ENCODE measurements at places on chromosomes 5 and 9.

GRCh38 chr5:126744836-126745235 lies 32.1 kb upstream of the LMNB1 start:
- no peak for DNase-seq

- DNase-seq = no peak
Measured at GRCh38 chr5:175750511-175750931, 92.7 kb downstream of the HRH2 start.

DNA sequence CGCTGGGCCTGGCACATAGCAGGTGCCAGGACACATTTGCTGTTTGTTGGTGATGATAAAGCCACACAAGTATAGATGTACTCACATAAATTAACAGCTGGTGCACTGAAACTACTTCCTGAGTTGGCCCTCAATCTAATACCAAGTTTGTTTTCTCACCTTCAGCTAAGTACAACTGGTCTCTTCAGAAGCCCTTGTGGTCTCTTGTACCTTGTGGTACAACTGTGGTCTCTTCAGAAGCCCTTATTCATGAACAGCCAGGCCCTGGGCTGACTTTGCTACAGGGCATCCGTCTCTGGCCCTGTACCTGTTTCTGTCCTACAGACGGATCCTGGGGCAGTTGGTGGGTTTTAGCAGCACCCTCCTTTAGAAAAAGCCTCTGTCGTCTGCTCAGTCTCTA lies 81.5 kb downstream of the DAB2IP start:
- DNase-seq = no peak

DNA sequence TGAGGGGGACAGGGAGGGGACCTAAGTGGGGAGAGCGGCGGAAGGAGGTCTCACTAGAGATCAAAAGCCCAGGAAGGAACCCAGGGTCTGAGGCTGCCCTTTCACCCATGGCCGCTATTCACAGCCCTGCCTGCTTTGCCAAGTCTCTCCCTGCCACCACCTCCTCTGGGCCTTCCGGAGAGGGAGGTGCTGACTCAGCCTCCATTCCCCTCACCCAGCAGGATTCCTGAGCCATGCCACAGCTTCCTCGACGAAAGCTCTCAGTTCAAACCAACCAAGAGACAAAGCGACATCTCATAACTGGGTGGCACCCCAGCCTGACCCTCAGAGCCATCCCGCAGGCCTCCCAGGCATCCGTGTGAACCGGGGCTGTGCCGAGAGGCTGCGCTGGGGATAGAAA lies 36.7 kb downstream of the PAX5 start:
- no peak for DNase-seq

DNA sequence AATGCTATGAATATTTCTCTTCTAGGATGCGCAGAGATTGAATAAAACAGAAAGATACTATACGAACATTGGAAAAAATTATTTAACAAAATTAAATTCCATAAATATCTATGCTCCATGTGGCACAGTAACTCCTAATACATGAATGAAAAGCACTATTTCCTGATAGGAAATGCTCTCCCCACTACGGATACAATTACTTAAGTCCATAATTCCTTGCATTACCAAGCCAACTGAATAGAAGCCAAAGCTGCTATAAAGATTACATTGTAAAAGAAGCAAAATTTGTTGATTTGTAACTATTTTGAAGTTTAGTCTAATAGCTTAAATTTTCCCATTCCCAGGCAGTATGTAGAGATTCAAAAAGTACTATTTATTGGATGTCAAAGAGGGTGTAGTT lies 61.8 kb upstream of the SNX2 start:
- DNase-seq = no peak

DNA sequence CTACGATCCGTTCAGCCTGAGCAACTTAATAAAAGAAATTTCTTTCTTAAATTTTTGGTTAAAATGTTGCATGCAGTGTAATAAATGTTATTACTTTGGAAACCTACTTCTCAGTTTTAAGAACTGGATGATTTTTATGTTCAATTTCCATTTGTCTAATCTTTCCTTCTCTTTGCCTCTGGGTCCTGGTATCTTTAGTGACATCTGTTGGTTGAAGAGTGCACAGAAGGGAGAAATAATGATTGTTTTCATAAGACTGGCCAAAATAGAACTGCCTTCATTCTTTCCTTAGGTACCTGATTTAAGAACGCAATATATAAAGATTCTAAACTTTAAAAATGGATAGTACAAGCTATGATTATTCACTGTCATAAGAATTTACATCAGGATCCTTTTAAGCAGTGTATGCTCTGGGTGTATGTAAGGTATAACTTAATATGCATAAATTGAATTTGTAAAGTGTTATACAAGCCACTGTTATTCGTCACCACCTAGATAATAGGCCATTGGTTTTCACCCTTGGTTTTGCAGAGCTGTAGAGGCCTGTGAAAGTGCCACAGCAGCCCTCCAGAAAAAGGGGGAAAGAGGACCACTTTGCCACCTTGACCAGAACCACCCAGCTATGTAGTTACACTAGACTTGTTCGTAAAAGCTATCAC lies 82.8 kb upstream of the TLX3 start:
- DNase-seq = no peak

DNA sequence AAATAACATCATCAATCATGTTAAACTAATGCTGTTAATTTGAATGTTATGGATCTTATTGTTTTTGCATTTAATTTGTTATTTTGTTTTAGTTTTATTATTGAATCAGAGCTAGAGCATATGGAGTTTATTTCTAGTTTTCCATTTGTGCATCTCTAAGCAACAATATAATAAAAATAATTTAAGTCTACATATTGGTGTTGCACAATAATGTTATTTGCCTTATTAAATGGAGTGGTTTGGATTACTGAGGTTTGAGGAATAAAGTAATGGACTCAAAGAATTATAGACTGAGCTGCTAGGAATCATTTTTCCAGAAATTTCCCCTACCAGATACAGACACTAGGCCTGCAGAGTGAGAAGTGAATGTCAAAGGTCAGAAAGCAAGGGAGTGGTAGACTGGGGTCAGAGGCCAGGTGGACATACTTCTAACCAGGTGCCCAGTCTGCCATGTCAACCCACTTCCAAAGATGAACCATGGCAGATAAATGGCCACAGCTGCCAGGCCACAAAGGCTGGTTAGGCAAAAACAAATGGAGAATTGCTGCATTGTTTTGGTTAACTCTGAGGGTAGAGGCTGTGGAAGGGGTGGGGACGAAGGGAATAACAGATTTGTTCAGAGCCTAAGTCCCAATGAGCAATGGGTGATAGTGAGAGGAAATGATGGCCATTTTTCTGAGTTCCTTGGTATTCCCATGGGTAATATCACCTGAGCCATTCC lies 113.1 kb downstream of the FBXL7 start:
- no peak for DNase-seq

DNA sequence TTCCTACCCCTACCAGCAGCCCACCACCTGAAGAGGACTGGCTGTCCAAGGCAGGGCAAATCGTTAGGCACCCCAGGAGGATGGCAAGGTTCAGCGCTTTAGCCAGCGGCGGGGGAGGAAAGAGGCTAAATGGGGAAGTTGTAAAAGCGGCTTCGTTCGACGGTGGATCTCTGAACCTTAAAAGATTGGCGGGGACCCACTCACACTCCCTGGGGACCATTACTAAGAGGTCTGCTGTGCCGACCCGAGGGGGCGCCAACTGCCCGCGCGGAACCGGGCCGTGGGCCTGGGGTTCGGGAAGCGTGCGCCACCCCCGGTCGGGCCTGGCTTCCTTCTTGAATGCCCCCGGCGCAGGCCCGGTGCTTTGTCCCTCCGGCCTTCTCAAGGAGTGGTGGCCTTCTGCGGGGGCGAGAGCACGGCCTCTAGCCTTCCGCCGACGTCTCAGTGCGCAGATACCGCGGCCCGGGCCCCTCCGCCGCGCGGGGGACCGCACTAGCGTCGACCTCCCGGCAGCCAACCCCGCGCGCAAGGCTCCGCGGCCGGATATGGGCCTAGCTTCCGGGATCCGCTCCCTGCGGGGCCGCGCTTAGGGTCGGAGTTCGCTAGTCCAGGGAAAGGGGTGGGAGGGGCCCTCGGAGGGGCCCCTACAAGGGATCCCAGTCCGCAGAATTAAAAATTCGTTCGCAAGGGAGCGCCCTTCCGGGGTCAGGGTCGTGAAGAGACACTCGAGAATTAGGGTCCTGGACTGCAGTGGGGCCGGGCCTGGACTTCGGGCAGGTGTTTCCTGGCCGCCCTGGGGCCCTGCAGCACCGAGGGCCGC lies 10.5 kb downstream of the NR2F1-AS1 start:
- DNase-seq = no peak

GRCh38 chr9:14992081-14992480 lies 81.9 kb upstream of the FREM1 start:
- no peak for DNase-seq

GRCh38 chr5:138760448-138761110 lies 7.4 kb downstream of the CTNNA1 start:
- DNase-seq = no peak

GRCh38 chr5:76303921-76304320 lies 99.2 kb upstream of the IQGAP2 start:
- no peak for DNase-seq

- DNase-seq = peak; percentile 43
Measured at GRCh38 chr9:15873573-15874177, 320.8 kb downstream of the CCDC171 start.

GRCh38 chr9:119257592-119257991 lies 111.6 kb downstream of the BRINP1 start:
- no peak for DNase-seq

DNA sequence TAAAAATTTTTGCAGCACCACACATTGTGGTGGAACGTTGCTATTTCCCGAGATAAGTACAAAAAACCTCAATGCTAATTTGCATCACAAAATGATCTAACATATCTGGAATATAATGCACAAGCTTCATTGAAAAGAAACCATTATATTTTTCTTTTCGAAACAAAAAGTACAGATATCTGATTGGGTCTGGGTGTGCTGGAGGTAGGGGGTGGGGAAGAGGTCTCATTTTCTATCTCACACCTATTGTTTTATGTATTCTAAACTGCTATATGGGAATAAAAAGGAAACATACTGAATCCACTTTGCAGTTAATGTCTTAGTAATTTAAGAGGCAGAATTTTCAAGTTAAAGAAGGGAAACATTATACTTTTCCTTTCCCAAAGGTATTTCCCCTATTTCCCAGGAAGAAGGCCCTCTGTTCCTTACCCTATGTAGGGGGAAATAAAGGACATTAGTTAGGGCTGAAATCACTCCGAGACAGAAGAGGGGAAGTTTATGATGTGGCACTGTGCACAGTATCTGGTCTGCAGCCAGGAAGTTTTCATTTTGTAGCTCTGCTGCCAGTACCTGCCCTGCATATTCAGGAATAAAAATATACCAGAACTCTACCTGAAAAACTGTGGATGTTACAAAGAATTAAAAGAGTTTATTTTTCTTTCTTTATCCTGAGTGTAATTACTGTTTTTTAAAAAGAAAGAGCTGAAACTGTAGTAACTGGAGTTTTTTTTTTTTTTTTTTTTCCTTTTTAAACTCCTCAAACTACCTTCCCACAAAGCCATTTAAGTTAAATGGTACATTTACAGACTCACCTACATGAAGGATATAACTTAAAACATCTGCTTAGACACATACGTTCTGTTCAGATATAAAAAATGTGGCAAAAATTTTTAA lies 7.4 kb downstream of the MEF2C start:
- no peak for DNase-seq

DNA sequence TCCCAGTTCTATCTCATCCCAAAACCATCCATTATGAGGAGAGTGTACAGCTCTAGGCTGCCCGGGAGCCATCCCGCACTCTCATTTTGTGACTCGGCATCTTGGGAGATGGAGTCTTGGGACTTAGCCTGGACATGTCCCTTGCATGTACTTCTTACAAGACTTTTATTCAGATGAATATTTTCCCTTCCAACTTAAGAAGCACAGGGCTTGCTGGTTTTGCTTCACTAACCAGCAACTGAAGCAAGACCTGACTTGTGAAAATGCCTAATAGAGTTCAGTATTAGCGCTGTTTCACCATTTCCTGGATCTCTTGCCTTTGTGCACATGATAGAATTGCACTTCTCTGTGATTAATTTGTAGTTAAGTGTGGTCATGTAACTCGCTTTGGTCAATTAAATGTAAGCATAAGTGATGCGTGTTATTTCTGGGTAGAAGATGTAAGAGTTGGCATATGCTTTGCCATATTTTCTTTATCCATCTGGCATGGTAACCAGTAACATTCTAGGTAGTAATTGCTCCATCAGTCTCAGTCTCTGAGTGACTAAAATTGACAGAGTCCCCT lies 55.8 kb downstream of the PDCD1LG2 start:
- no peak for DNase-seq

DNA sequence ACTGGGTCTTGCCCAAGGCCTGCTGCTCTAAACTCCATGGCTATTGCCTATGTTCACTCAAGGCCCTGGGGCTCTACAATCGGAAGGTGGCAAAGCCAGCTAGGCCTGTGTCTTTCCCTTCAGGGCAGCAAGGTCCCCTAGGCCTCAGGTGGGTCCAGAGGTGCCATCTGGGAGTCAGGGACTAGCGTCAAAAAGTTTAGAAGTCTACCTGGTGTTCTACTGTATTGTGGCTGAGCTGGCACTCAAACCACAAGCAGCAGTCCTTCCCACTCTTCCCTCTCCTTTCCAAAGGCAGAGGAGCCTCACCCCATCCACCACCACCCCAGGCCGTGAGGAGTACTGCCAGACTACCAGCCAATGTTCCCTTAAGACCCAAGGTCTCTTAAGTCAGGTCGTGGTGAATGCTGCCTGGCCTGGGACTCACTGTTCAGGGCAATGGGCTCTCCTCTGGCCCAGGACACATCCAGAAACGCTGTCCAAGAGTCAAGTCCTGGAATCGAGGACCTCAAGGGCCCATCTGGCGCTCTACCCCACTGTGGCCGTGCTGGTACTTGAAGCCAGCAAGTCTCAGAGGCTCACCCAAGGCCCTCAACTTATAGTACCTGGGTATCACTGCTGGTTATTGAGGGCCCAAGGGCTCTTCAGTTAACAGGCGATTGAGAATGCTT lies 13.0 kb upstream of the SARDH start:
- DNase-seq = no peak

- DNase-seq = no peak
Measured at GRCh38 chr5:58582019-58582802, 664 bp upstream of the RAB3C start.

GRCh38 chr5:117872798-117873368 lies 1115.5 kb downstream of the DTWD2 start:
- no peak for DNase-seq

DNA sequence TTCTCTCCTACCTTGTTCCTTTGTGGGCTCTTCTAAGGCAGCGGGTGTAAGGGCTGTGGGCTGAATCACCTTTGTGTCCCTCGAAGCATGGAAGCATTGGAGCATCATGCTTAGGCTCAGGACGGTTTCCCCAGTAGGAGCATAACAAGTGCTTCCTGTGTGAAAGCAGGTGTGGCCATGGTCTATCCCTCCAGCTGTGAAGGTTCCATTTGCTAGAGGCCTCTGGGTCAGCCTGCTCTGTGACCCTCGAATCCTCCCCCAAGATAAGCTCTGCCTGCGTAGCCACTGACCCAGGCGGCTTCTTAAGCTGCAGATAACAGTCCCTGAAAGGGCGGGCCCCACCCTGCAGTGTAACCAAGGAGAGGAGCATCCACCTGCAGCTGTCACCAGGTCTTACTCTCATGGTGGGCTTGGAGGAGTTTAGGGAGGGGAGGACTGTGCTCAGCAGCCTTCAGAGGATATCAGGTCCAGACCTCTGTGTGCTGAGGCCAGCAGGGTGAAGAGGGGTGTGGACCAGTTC lies 8.4 kb upstream of the NDST1 start:
- DNase-seq = no peak

GRCh38 chr5:17445185-17445584 lies 52.8 kb upstream of the TAF11L2 start:
- DNase-seq = no peak
